ENCODE measurements at places on chromosomes 6 and 20.

GRCh38 chr6:79267128-79267527 is 32.6 kb upstream of the HMGN3 start:
- DNase-seq: no peak

- DNase-seq: peak; percentile 79
These were observed 16.7 kb upstream of the TBC1D20 start for GRCh38 chr20:478949-479429.

DNA sequence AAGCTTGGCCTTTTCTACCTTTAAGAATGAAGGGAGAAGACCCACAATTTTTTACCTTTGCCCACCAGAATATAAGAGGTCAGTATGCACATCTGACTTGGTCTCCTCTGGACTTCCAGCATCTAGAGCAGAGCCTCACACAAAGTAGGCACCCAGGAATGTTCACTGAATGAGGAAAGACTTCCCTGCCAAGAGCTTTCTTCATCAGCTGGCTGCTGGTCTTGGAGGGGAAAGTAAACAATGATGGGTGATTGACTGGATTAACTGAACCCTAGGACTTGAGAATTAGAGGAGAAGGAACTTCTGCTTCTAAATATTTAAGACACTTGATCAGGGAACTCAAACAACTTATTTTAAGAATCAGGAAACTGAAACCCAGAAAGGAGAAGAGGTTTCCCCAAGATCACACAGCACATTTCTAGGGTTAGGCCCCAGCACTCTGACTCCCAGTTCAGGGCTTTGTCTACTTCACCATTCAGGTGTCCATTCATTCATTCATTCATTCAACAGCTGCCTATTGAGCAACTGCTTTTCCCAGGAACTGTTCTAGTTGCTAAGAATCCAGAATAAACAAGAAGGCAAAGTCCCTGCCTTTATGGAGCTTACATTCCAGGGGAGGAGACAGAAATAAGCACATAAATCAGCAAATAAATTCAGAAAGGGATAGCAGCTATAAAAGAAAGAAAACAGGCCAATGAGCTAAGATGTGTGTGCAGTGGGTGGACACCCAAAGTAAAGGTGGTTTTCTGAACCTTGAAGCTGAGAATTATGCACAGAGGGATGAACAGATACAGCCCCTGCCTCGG is 216.9 kb upstream of the LRFN2 start:
- no peak for DNase-seq

DNA sequence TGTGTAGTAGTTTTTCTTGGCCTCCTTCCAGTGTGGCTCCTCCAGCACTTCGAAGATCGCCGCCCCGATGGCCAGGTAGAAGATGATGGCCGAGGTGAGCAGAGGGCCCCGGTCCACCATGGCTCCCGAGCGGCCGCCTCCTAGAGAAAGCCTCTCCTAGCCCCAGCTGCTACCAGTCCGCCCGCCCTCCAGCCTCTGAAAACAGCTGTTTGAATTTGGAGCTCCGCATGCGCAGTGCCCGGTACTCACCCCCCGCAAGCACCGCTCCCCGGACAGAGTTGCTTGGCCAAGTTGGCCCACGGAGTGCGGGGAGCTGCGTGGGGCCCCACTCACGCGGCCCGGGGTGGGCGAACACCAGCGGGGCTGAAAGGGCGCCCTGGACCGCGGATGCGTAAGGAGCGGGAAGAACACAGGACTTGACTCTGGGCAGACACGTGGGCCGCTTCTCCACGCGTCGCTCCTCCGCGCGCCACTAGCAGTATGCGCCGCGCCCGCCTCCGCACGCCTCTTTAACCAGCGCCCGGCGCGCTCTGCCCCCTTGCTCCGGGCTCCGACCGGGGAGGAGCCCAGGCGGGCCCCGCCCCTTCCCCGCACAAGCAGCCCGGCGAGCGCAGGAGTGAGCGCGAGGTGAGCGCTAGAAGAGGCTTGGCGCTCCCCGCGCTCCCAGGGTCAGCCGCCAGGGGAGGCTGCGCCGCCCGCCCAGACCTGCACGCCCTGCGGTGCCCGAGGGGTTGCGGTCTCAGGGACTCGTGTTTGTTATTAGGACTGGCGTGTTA is at the start of gene KCNK5:
KCNK5 (minus strand) TSS at position 484 of the 776 bp plus-strand sequence; CDS start at position 120, 364 bp downstream.
- DNase-seq: peak; percentile 64

GRCh38 chr6:16974387-16974673 is 127.5 kb upstream of the STMND1 start:
- no peak for DNase-seq

DNA sequence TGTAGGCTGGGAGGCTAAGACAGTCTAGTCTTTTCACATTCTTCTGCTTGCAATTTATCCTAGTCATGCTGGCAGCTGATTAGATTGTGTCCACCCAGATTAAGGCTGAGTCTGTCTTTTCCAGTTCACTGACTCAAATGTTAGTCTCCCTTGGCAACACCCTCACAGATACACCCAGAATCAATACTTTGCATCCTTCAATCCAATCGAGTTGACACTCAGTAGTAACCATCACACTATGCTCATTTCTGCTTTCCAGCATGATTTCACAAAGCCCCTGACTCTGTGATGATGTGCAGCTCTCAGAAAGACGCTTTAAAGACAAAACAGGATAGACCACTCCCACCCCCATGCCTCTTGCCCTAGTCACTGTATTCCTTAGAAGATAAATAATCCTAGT is 693.0 kb downstream of the HTR1B start:
- DNase-seq: no peak

- no peak for DNase-seq
These were observed 19.3 kb downstream of the DOP1A start for GRCh38 chr6:83086751-83087150.

DNA sequence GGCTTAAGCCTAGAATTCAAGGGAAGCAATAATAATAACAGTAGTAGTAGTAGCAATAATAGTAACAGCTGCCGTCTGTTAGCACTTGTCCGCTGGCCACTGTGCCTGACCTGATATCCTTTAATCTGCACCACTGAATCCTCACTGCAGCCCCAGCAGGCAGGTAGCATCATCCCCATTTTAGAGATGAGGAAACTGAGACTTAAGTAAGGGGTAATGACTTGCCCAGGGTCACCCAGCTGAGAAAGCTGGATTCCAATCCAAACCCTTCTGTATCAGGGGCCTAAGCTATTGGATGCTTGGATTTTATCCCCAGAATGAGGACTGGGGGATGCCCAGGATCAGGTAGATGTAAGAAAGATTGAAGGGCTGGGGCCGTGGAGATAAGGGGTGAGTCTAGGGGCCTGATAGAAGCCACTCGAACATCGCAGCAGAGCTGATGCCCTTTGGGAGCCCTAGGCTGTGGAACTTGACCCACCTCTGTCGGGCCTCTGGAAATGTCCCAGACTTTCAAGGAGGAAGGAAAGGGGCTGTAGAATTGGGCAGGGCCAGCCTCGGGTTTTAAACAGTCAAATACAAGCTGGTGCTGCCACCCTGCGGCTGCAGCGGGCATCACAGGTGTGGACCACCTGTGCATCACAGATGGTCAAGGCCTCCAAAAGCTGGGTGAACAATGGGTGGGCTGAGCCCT is 102.1 kb upstream of the MYL9 start:
- DNase-seq: peak; percentile 63

GRCh38 chr20:32681175-32682084 is 7.7 kb upstream of the C20orf203 start:
- DNase-seq: no peak

DNA sequence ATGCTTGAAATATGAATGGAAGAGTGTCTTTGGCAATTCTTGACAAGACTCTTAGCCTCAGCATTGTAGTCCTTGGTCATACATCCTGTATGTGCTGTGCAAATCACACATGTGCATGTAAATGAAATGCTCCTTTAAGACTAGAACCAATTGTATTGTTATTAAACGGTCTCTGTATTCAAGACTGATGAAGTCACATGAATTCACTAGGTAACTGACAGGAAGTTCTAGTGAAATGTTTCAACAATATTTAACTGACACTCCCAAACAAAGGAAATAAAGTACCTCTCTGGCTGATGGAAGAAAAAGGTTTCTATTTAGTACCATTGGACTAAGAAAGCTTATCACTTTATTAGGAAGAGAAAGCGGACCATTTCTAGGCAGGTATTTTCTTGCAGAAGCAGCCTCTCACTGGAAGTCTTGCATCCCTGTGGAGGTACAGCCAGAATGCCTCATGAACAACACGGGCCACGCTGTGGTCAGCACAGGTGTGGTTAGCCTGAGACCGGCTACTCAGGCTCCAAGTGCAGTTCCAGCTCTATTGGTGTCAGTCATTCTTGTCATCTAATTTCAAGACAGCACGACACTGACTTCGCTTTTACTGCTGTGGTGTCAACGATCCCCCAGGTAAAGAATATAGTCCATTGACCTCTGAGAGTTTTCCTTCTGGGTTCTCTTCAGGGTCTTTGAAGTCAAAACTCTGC is 17.3 kb downstream of the PPP1R3G start:
- no peak for DNase-seq

- DNase-seq: no peak
These were observed 20.5 kb downstream of the BPIFB4 start for GRCh38 chr20:33099843-33100538.

DNA sequence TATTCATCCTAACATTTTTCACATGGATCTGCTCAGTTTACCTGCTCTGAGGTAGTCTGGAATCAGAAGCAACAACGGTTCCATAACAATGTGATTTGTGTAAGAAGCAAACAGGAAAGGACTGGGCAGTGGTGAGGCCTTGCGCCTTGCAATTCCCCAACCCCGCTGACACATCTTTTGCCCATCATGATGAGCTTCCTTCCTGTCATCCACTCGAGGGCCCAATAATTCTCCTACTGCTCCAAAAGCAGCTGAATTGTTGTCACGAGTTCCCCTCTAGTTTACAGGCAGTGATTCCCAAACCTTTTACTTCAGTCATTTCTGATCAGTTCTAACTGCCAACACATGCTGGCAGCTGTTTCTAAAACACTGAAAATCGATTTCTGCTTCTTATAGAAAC is 22.9 kb downstream of the STX7 start:
- no peak for DNase-seq

GRCh38 chr6:130322673-130323268 is 43.0 kb upstream of the TMEM200A start:
- DNase-seq: peak; percentile 74

- no peak for DNase-seq
These were observed 32.9 kb downstream of the PREX1 start for GRCh38 chr20:48794816-48795457.

GRCh38 chr6:11263291-11263775 is 30.9 kb upstream of the NEDD9 start:
- DNase-seq: no peak

DNA sequence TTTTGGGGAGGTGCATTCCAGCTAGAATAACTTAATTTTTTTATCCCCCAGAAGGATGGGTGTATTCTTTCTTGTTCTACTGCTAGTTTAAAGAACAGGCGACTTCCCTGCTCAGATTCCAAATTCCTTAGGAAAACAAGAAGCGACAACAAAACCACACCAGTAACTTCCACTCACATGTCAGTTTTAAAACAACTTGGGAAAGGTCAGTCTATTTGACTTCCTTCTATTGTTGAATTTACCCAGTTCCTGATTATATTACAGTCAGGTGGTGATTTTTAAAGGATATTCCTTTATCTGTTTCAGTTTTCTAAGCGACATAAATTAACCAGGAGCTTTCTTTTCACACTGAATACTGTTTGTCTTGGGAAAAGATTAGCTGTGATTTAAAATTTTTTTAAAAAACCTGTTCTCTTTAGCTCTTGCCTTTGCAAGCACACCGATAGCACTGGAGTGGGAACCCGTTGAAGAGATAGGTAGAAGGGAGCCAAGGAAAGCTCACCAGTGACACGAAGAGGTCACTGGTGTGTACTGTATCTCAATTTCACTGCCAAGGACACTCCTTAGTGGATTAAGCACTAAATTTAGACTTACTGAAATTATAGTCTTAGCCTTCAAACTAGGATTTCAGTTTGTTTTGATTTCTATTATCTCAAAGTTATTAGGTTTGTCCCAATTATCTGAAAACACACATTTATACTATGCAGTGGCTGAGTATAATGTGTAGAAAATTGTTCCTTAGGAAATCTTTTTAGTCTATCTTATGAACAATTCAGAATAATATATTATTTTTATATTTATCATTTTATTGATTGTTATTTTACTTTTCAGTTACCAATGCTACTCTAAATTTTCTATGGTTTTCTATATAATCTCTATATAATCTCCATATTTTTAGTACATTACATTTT is 22.3 kb downstream of the MARCKS start:
- no peak for DNase-seq

DNA sequence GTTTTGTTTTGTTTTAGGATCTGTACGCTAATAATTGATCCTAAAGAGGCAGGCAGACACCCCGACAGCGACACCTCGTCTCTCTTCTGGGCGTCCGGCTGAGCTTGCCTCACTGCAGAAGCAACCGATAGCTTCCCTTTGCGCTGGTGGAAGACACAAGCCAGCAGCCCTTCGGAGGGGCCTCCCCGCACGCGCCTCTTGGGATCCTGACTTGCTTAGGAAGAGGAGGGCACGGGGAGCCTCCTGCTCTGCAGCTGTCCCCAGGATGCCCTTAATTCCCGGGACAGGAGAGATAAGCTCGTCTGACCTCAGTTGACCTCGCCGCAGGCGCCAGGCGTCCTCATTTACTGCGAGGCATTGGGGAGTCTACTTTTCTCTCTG is 94.0 kb downstream of the CD83 start:
- DNase-seq: no peak

- DNase-seq: no peak
These were observed 110.2 kb upstream of the RPS6KA2 start for GRCh38 chr6:166737261-166737660.

GRCh38 chr20:48329031-48329615 is 498.7 kb downstream of the PREX1 start:
- no peak for DNase-seq

GRCh38 chr6:36079601-36080000 is 50.7 kb upstream of the MAPK13 start:
- no peak for DNase-seq

- DNase-seq: no peak
These were observed 7.6 kb downstream of the SLC44A4 start for GRCh38 chr6:31871046-31871659.

DNA sequence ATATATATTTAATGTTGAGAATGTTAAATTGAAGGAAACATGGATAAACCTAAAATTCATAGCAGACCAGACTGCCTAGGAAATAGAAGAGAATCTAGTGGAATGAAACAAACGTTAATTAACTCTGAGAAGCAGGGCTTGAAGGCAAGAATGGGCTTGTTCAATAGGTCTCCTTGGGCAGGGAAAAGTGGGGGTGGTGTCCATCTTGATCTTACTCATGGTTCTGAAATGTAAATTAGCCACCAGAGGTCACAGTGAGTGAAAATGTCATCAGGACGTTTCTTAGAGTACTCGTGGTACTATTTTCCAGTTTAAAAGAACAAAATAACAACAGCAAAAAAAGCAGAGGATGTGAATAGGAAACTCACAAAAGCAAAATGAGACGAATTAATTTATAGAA is 66.8 kb upstream of the BTBD3 start:
- no peak for DNase-seq

Measured in CD4-positive, alpha-beta T cell treated with Interleukin-2 at 100 ng/mL for 4 hours (primary cell).